ENCODE measurements at places on chromosomes 3 and 15. TPM values are rescaled to one million over a fixed set of nuclear protein-coding genes. Genes with fewer than 3 reads are reported as not detected.

DNA sequence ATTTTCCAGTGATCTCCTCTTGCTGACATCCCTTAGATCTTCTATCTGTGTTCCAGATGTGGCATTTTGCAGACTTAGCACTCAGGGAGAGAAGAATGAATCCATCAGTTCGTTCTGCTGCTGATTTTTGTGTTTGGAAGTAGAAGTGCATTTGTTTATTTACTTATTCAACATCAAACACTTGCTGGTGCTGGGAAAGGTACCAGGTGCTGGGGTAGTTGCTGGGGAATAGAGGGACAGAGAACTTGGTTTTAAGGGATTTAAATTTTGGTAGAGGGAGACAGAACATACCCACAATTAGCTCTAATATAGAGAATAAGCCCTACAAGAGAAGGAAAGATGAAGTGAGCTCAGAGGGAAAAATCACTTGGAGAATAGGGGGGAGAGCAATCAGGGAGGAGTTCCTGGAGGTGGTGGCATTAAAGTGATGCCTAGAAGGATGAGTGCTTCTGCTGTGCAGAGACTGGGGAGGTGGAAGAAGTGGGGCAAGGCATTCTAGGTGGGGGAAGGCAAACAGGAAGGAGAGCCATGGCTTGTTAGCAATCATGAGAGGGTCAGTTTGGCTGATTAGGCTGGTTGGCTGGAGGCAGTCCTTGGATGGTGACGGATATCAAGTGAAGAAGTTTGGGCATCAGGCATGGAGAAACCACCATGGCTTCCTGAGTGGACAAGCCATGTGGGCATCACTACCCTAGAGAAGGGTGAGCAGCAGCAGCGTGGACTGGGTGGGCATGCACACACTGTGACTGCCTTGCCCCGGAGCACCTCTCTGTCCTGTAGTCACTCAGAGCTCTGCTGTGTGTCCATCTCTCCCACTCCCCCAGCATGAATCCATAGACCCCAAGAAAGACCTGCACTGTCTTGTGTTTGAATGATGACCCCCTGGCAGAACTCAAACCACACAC is 197.3 kb downstream of the OPA1 start:
- H3K36me3 ChIP-seq = no peaks in the 10 kb centered on the region
- DNase-seq = no peak
- H3K4me1 ChIP-seq = no peaks in the 10 kb centered on the region
- H3K27me3 ChIP-seq = no peaks in the 10 kb centered on the region
- H3K4me3 ChIP-seq = no peak overlapping the region

DNA sequence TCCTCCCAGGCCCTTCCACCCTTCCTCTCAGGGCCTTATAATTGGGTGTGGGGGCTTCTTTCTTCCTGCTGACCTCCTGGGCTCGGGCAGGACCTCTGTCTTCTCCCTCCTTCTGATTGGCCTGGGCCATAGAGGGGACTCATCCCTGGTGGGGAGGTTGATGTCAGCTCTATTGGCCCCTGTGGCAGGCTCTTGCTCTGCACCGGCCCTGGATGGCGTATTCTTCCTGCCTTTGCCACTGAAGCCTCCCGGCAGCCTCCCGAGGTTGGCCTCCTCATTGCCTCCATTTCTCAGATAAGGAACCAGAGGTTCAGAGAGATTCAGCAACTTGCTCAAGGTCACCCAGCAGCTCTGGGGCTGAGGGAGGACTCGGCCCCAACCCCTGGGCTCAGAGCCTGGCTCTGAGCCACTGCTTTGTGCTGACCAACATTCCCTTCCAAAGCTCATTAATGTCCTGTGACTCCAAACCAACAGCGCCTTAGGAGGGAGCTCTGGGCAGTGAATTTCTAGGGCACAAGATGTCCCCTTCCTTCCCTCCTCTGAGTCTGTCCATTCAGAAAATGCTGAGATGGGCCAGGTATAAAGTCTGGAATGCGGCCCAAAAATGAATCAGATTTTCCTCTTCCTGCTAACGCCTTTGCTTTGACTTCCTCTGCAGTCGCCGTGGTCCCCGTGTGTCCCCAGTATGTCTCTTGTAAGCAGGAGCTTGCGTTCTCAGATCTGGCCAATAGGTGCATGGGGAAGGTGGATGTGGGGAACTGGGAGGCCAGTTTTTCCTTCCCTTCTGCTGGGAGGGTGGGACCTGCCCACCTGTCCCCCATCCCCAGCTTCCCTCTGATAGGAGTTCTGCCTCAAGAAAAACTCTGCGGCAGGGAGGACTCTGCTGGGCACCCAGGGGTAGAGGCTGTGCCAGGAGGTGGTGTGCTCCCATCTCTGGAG is 74.2 kb downstream of the HMCES start:
- DNase-seq = peak; percentile 61
- H3K36me3 ChIP-seq = no peaks in the 10 kb centered on the region
- no peak overlapping the region for H3K4me3 ChIP-seq

- H3K4me3 ChIP-seq = no peak overlapping the region
- no peak for DNase-seq
- no peak overlapping the region for H3K27ac ChIP-seq
- no peaks in the 10 kb centered on the region for H3K36me3 ChIP-seq
- no peaks in the 10 kb centered on the region for H3K4me1 ChIP-seq
These were observed 51.3 kb upstream of the TTBK2 start for GRCh38 chr15:42971830-42972229.

- DNase-seq = no peak
- H3K36me3 ChIP-seq = no peaks in the 10 kb centered on the region
- H3K4me1 ChIP-seq = no peaks in the 10 kb centered on the region
These were observed 1050.8 kb downstream of the ROBO1 start for GRCh38 chr3:78717041-78717440.

GRCh38 chr15:80289528-80290495 is 37.8 kb upstream of the CTXND1 start:
- H3K27me3 ChIP-seq = no peaks in the 10 kb centered on the region
- H3K36me3 ChIP-seq = no peaks in the 10 kb centered on the region

- H3K36me3 ChIP-seq = peaks cover 8% of the 10 kb centered on the region
- no peak for DNase-seq
- no peak overlapping the region for H3K27ac ChIP-seq
- H3K4me3 ChIP-seq = no peak overlapping the region
These were observed 61.2 kb downstream of the PAK2 start for GRCh38 chr3:196800742-196801434.

GRCh38 chr3:59895972-59896371 is 846.1 kb upstream of the CFAP20DC start:
- no peaks in the 10 kb centered on the region for H3K4me1 ChIP-seq
- no peak for DNase-seq
- H3K27me3 ChIP-seq = no peaks in the 10 kb centered on the region
- no peak overlapping the region for H3K27ac ChIP-seq

GRCh38 chr15:52503788-52504496 is 24.7 kb downstream of the MYO5A start:
- no peaks in the 10 kb centered on the region for H3K27me3 ChIP-seq
- H3K27ac ChIP-seq = no peak overlapping the region
- H3K4me1 ChIP-seq = no peaks in the 10 kb centered on the region
- no peak overlapping the region for H3K4me3 ChIP-seq
- no peak for DNase-seq
- H3K36me3 ChIP-seq = no peaks in the 10 kb centered on the region

DNA sequence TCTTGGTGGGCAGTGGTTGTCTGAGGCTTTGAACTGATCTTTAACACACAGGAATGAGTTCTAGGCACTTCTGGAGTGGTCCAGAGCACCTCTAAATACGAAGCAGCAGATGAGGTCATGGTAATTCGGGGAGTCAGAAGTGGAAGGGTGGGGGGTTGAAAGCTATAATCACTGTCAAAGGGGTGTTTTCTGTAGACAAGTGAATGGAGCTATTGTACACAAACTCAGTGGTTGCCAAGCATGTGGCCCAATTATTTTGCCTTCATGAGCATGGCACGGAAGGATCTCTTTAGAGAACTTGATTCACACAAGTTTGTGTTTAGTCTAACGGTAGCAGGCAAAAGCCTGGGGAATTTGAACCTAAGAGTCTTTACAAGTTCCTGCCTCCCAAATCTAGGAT is 6.3 kb downstream of the FRMD5 start:
- no peak for DNase-seq
- H3K27me3 ChIP-seq = no peaks in the 10 kb centered on the region
- H3K4me3 ChIP-seq = no peak overlapping the region
- H3K36me3 ChIP-seq = no peaks in the 10 kb centered on the region
- H3K27ac ChIP-seq = no peak overlapping the region
- no peaks in the 10 kb centered on the region for H3K4me1 ChIP-seq

- H3K27ac ChIP-seq = no peak overlapping the region
- H3K4me3 ChIP-seq = no peak overlapping the region
- H3K4me1 ChIP-seq = no peaks in the 10 kb centered on the region
- no peaks in the 10 kb centered on the region for H3K36me3 ChIP-seq
- H3K27me3 ChIP-seq = no peaks in the 10 kb centered on the region
- peak; percentile 28 for DNase-seq
These were observed 172.6 kb downstream of the RBMS3 start for GRCh38 chr3:29453284-29454001.

DNA sequence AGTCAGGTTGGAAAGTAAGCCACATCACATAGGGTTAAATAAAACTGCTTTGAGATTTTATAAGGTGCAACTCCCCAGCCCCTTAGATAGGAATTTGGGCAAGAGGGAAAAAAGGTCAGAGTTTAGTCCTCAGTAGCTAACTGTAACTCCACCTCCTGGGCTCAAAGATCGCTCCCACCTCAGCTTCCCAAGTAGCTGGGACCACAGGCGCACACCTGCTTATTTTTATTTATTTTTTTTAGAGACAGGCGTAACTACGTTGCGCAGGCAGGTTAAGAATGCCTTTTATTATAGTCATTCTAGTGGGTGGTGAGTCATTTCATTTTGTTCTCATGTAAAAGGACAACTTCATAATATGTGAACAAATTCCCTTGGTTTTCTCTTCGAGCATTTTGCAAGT is 14.7 kb downstream of the TM2D3 start:
- H3K27me3 ChIP-seq = no peaks in the 10 kb centered on the region
- H3K4me3 ChIP-seq = no peak overlapping the region
- peaks cover 15% of the 10 kb centered on the region for H3K4me1 ChIP-seq
- no peak for DNase-seq

DNA sequence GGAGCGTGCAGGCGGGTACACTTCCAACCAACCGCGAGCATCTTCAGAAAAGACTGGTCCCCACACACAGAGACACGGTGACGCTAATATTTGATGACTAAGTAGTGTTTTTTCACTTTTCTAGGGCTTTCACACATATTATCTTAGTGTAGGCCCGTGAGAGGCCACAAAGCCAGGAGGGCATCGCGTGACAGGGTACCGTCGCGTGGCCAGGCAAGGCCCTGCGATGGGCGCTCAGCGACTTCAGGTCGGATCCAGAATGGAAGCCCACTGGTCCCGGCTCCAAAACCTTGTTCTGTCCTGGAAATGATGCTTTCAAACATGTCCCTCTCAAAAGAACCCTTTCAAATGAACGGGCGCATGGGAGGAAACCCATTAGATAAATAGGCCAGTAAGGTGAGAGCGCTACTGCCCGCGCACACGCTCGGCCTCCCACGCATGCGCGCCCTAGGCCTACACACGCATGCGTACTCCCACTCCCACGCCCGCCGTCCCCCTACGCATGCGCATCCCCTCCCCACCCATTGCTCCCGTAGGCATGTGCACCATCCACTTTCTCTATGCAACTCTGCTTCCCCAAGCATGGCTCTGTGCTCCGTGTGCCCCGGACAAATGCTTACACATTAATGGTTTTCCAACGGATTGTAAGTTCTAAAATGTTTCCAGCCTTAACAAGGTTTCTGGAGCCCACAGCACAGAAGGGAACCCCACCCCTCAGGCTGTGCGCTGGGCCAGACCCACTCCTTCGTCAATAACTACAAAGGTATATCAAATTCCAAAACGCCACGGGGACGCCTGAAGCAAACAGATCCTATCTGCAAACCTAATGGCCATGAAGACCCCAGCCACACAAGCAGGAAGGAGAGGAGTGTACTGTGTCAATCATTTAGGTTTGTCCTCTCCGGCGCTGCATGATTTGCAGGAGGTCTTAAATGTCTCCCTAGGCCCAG is 72.1 kb downstream of the OCA2 start:
- H3K27ac ChIP-seq = no peak overlapping the region
- no peak overlapping the region for H3K4me3 ChIP-seq
- H3K36me3 ChIP-seq = no peaks in the 10 kb centered on the region
- H3K27me3 ChIP-seq = no peaks in the 10 kb centered on the region

DNA sequence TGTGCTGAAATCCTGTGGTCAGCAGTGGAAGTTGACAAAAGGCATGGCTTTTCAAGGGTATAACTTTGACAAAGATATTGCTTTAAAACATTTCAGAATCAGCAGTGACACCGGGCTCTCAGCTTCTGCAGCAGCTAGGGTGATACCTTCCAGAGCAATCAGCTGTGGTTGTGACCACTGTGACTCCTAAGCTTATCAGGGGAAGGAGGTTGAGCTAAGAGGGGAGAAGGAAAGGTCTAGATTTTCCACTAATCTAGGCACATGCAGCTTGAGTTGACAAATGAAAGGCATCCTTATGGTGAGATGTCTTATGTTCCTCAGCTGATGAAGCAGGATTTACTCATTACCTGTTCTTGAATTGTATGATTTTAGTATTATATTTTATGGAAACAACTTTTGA is 16.3 kb upstream of the LRRFIP2 start:
- no peak for DNase-seq
- no peak overlapping the region for H3K27ac ChIP-seq
- no peaks in the 10 kb centered on the region for H3K4me1 ChIP-seq
- H3K27me3 ChIP-seq = no peaks in the 10 kb centered on the region
- H3K4me3 ChIP-seq = no peak overlapping the region

DNA sequence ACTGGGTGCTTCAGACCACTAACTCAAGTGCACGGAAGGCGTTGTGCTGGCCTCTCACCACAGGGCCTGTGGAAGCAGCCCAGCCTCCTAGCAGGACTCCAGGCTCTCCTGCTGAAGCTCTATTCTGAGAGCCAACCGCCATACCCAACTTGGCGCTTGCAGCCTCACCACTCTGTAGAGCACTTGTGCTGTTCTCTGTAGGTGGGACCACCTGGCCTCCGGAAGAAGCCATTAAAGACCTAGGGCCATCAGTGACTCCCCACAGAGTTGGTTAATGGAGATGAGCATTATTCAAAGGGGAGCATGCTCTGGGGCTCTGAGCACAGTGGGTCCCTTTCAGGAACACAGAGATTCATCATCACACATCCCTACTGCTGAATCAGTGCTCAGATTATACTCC is 50.9 kb downstream of the C3orf85 start:
- no peak overlapping the region for H3K27ac ChIP-seq
- H3K36me3 ChIP-seq = no peaks in the 10 kb centered on the region
- DNase-seq = no peak
- no peak overlapping the region for H3K4me3 ChIP-seq
- no peaks in the 10 kb centered on the region for H3K4me1 ChIP-seq

- peaks cover 37% of the 10 kb centered on the region for H3K4me1 ChIP-seq
- no peaks in the 10 kb centered on the region for H3K36me3 ChIP-seq
- H3K27me3 ChIP-seq = no peaks in the 10 kb centered on the region
These were observed 664 bp downstream of the PARP3 start for GRCh38 chr3:51942603-51943450.

The ROBO2 gene
- 0.87 TPM for total RNA-seq

The ITGA11 gene
- 13.5 TPM for total RNA-seq

The FAM98B gene
- 20.6 TPM for total RNA-seq

The BBX gene
- total RNA-seq = 121 TPM

The CHST13 gene
- total RNA-seq = 0.42 TPM

The SPTSSB gene
- 0.06 TPM for total RNA-seq

The PLA1A gene
- total RNA-seq = 0.61 TPM

The NR2F2 gene
- total RNA-seq = 13.9 TPM

All from adrenal gland (tissue), 19 donors.